ENCODE measurements at places on chromosomes 13 and 19.
A peak's percentile ranks its signal among the peaks of the same experiment; 100 is the strongest.

GRCh38 chr19:16969135-16969534 is 57.5 kb downstream of the CPAMD8 start:
- DNase-seq, result no peak

DNA sequence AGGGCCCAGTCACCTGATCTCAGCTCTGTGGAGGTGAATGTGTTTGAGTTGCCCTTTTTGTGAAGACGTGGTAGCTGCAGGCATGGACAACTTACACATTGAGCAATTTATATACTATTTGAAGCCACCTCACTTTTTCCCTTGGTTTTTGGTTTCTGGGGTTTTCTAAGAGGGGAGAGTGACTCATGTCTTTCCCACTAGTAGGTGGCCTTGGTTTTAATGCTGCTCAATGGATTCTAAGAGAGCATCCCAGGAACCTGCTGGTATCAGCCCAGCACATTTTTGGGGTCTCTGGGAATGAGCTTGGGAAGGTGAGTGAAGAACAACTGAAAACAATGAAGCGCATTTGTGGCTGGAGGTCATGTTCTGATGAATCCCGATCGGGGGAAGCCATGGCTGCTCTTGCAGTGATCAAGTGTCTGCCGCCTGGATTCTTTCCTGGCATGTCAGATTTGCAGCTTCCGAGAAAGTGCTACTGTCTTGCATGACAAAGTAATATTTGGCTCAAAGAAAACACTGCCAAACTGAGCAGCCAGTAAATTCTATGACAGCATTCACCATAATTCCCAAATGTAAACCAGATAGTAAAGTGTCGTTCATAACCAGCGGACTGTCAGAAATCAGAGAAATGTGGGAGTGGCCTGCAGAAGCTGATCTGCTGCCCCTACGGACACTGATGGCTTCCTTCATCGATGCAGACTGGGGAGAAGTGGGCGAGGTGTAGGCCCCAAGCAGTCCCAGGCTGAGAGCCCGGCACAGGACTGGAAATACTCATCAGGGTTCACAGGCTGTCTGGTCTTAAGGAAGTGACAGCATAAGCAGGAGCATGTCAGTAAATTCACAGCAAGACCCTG is 98.7 kb downstream of the COL4A2 start:
- peak; percentile 89 for DNase-seq

DNA sequence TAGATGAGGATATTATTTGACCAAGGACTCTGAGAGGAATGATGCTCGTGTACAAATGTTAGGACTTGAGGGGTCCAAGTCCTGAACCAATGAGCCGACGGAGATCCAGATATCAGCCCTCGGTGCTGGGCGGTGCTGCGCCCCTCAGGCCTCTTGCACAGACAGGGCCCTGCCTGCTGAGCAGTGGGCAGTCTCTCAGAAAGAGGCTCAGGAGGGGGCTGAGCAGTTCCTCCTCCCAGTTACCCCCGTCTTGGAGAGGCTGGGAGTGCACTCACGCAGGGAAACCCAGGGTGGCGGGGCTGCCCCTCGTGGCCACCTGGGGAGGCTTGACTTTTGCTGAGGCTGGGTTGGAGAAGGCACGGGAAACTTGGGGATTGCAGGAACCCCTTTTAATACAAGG is 18.4 kb downstream of the TEX29 start:
- no peak for DNase-seq

DNA sequence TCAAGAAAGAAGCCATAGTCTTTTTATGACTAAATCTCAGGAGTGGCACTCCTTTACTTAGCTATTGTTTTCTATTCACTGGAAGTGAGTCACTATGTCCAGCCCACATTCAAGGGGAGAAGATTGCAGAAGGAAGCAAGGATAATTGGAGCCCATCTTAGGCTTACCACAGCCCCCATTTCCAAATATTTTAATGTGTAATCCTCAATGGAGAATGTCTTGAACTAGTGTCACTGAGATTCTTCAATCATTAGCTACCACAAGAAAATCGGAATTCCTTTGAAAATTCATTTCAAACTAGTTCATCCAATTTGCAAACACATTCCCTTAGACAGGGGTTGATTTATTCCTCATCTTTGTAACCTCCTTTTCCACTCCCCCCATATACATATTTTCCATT is 84.7 kb downstream of the DLEU7 start:
- no peak for DNase-seq

GRCh38 chr19:54659300-54659699 is 3.5 kb upstream of the LILRB4 start:
- DNase-seq, result no peak

DNA sequence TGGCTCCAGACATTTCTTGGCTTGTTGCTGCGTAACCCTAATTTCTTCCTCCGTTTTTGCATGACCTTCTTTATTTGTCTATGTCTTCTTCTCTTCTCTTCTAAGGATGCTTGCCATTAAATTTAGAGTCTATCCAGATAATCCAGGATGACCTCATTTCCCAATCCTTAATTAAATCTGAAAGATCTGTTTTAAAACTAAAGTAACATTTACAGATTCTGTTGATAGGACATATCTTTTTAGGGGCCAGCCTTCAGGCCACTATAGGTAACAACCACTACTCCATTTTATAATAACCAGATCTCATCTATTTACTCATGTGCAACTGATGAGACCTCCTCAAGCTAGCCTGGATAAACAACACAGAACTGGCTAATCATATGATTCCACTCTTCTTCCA is 490.5 kb upstream of the SLC10A2 start:
- no peak for DNase-seq

DNA sequence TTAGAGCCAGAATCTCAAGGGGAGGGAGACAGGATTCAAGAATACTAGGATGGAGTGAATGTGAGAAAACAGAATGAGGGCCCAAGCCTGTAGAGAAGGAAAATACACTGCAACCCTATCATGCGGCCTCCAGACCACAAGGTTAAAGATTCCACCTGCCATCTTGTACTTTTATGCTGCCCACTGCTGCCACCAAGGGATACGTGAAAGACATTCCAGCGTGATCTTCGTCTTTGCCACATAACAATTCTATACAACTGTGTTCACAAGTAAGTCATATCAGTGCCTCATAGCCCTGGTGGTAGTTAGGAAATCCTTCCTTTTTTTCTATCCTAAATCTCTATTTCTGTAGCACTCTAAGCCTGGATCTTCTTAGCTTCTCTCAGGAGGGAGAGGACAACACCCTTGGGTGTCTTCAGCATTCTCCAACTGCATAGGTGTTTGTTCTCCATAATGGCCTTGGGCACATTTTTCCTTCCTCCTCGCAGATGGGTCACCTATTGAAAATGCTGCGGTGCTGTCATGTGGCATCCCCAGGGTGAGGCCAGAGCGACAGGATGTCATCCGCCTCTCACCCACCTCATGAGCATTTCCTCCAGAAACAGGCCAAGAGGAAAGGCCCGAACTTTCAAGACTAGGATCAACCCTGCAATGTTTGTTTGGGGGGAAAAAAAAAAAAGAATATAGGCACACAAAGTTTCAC is 13.6 kb downstream of the TPT1 start:
- no peak for DNase-seq

GRCh38 chr13:96214824-96215445 is 125.0 kb downstream of the HS6ST3 start:
- DNase-seq, result no peak

GRCh38 chr19:49552749-49553148 is 24.9 kb downstream of the RCN3 start:
- no peak for DNase-seq

Data from IMR-90 (cell line).